ENCODE measurements at places on chromosomes 16 and 17.

DNA sequence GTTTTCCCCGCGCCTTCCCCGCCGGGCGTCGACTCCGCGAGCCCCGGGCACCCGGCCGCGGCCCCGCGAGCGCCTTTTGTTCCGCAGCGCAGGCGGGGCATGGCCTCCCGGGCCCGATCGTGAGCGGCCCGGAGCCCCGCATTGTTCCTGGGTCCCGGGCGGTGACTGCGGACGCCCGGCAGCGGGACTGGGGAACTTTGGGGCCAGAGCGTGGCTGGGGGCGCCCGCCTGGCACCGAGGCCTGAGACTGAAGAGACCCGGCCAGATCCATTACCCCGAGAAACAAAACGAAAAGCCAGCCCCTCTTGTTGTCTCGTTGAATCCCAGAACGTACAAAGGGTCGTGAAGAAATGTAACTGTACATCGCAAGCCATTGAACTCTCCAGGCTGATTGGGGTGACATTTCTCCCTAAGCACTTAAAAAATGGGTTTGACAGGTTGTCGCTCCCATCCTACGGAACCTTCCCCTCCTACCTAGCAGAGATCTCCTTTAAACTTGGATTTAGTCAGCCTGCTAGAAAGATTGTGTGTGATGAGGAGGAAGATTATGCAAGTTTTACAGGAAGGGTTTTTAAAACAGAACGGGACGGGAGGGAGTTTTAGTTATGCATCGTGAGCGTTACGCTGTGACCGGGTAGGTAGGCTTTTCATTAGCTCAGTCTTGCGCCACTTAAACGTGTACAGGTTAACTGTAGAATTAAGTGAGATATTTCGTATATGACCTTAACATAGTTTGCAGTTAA is 825 bp downstream of the METTL9 start:
- DNase-seq = peak; percentile 38

DNA sequence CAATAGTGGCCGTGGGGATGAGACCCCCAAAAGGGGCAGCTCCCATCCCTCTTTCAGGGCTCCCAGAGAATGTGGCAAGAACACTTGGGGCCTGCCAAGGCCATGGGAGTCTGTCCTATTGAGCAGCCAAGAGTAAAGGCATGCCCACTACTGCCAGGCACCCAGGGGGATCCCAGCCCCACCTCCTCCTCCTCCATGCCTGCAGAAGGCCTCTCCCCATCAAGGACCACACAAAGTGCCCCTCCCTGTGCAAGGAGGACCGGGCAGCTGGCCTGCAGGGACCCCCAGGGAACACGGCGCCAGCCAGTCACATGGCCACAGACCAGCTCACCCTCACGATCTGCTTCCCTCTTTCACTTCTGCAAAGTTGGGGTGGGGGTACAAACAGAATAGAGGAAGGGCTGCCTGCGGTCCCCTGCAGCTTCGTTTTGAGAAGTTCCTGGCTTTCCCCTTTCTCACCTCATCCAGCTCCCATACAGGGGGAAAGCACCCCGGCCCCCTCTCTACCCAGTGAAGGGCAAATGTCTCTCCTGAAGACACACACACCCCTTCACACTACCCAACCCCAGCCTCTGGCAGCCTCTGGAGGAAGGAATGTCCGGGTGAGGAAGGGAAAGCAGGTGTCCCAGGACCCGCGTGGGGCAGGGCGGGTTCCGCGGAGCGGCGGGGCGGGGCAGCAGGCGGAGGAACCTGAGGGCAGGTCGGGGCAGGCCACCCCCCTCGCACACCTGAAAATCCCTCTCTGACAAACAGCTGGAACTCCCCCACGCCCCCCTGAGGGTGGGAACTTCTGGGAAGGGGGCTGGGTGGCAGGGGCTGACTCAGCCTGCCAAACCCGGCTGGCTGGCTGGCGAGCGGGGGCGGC is 2.0 kb downstream of the PPP1R9B start:
- DNase-seq = peak; percentile 82

DNA sequence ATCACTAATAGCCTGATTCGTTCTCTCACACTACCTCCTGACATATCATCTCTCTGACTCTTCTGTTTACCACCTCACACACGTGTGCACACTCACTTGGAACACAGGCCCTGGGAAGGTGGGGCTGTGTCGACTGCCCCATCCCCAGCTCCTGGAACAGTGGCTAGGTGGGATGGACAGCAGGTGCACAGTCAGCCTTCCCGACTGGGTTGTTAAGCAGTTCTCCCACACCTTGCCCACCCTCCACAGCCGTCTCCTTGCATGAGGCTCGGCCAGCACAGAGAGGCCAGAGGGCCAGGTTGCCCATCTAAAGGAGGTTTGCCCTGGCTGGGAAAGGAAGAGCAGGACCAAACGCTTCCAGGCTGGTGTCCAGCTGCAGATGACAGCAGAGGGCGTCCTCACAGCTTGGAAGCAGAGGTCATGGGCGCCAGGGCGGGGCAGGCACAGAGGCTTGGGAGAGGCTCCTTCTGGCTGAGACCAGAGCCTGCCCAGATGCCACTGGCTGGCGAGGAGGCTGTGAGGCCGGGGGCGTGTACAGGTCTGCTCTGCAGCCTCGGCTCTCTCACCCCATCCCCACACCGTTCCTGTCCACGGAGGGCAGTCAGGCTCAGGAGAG is 92.8 kb downstream of the AMFR start:
- DNase-seq = no peak

GRCh38 chr16:86718118-86718517 is 139.8 kb downstream of the FOXL1 start:
- no peak for DNase-seq

GRCh38 chr17:7440113-7440833 is 961 bp downstream of the FGF11 start:
- DNase-seq = no peak

- no peak for DNase-seq
Observed at GRCh38 chr17:13311306-13311705, 290.4 kb downstream of the HS3ST3A1 start.

GRCh38 chr16:54455030-54455725 is 168.6 kb upstream of the IRX3 start:
- no peak for DNase-seq

DNA sequence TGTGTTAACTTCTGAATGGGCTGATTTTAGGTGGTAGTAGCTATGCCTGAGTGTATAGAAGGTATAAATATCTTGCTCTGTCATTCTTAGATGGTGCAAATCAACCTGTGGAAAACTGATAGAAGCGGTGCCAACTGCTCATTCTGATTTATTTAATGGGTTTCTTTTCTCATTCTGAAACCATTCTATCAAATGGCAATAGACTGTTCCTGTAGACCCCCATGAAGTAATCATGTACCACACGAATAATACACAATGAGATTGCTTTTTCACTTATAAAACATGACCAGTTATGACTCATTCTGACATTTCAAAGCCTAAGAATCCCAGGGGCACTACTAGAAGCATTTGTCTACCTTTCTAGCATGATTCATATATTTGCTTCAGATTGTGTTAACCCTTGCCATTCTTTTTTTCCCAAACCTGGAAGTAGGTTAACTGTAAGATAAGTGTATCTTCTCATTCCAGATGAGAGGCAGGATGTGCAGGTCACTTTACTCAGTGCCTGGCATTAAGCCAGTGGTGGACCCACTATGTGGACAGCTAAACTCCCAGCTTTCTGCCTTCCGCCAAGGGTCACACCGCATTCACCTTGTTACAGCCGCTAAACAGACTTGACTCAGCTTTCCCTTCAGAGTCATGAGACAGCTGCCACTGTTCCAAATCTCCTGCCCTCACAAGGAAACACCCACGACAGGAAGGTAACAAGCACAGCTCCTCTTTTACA is 16.4 kb upstream of the SLC16A11 start:
- DNase-seq = no peak

- no peak for DNase-seq
Observed at GRCh38 chr16:5016967-5017677, 16.6 kb downstream of the NAGPA start.

DNA sequence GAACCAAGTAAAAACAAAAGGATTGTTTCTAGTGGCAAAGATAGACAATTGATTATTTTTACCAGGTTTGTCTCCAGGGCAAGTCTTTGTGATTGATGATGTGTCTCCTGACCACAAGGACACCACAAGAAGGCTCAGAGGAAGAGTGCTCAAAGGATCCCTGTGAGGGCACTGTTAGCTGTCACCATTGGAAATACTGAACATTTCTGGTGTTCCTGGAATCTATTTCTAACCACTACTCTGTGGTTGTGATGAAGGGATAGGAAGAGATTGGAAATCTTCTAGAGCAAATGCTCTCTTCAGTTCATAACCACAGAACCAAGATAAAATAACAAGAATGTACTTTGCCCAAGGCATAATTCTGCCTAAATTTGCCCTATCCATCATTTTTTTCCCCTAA is 15.3 kb downstream of the RNF43 start:
- no peak for DNase-seq

DNA sequence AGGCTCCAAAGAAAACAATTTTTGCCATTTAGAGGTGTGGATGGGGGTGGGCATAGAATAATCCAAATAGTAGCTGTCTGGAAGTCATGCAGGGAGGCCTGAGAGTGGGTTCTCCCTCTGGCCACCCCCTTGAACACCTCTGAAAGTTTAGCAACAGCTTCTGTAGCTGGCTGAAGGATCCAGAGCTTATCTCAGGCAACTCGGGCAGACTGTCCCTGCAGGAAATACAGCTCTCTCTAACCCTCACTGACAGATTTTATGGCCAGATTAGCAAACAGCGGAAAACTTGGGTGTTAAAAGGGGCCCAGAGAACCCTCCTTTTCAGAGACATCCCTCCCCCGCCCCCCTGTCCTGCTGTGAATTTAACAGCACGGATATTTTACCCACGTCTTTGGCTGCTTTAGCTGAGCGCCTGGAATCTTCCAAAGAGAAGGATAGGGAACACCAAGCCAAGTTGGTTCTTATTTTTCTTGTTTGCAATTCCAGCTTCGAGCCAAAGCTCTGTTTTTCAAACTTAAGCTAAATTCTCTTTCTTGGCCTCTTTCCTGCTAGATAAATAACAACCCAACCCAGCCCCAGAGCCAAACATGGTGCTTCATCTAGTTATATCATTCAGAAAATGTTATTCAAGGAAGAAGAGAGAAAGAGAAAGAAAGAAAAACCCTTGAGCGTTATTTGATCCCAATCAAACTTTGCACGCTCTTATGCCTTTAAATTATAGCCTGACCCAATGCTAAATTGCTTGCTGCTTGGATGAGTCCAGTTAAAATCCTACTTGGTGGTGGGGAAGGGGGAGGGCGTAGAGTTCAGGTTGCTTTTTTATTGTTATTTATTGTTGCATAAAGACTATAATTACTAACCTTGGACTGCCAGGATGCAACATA is 2.3 kb upstream of the HOXB2 start:
- DNase-seq = no peak

GRCh38 chr17:52106072-52106471 is 52.4 kb downstream of the CA10 start:
- DNase-seq = no peak

DNA sequence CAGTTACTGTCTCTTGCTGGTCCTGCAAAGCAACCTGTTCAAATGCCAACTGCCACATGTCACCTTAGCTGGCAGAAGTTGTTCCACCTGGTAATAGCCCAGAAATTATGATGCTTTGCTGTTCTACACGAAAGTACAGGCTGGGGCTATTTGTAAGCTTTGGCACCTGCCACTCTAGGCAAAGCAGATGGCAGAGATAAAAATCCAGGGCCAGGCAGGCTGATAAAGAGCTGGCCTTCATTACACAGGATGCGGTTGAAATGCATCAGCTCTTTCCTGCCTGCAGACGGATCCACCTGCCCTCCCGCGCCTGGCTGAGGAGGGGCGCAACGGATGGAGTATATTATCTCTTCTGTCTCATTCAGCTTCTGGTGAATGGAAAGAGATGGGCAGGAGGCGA is 29.3 kb upstream of the KDM8 start:
- peak; percentile 68 for DNase-seq

DNA sequence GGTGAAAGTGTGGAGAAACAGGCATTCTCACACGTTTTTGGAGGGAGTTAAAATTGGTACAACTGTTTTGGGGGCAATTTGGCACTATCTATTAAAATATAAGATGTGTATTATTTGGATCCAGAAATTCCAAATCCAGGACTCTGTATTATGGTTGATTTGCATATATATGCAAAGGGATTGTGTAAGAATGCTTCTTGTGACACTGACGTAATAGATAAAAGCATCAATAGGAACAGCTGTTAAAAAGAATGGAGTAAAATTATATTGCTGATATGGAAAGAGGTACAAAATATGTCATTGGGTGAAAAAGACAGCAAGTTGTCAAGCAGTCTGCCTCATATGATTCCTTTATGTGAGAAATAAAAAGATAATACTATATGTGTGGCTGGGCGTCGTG is 17.3 kb downstream of the FA2H start:
- DNase-seq = no peak

GRCh38 chr16:48628359-48628985 is 18.5 kb upstream of the N4BP1 start:
- no peak for DNase-seq

DNA sequence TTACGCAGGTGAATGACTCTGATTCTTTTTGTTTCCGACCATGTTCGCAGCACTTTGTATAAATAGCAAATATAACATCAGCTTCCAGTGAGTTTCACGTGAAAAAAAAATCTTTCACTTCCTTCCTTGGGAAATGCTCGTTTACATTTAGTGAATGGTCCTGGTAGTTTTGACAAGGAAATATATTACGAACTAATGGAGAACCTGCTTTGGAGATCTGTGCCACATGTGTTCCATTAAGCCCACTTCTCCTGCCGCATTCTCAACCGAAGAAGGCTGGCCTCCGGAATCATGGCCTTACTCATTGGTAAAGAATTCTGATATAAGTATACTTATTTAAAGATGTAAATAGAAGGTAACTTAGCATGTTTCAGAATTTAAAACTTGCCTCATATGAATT is 3.6 kb downstream of the CRAMP1 start:
- no peak for DNase-seq

- DNase-seq = no peak
Observed at GRCh38 chr17:9821921-9822320, at the start of gene GSG1L2. GSG1L2 (minus strand) TSS chr17:9822079; CDS start chr17:9822071, 8 bp downstream.

All from CD4-positive, alpha-beta T cell treated with Interleukin-4 for 4 hours (primary cell).